Effector memory CD4-positive, alpha-beta T cell (primary cell): ENCODE measurements at places on chromosomes 7 and 10.

DNA sequence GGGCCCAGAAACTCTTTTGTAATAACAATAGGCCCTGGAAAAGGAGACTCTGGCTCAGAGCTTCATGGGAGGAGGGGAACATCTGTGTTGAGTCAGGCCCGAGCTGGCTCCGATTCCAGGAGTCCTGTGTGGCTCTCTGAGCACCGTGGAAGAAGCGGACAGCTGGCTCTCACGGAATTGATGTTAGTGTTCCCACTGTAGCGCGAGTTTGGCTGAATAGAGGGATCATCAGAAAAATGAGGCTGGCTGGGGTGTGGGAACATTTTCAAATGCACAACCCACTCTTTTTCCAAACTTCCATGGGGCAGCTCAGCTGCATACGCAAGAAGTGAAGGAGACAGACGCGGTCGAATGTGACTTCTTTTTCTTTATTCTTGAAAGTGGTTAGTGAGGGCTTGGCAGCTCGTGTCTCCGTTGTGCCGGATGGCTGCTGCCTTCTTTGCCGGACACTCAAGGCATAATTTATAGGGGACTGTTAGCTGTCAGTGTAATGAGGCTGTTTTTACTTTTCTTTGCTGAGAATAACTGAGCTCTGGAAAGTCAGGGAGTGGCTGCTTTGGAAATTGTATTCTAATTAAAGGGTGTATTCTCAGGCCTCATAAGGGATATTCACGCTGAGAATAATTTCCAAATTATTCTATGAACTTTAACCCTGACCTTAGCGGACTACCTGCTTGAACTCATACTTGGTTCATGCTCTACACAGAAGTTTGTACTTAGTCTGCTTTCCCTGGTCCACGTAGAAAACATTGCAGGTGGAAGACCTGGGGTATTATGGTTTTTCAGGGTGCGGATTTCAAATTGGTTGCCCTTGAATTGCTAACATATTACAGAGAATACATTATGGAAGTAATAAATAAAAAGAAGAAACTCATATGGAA, 23.1 kb downstream of the MDFIC start:
- no peak for DNase-seq

GRCh38 chr10:48242171-48242904, 32.2 kb downstream of the FRMPD2 start:
- no peak for DNase-seq

DNA sequence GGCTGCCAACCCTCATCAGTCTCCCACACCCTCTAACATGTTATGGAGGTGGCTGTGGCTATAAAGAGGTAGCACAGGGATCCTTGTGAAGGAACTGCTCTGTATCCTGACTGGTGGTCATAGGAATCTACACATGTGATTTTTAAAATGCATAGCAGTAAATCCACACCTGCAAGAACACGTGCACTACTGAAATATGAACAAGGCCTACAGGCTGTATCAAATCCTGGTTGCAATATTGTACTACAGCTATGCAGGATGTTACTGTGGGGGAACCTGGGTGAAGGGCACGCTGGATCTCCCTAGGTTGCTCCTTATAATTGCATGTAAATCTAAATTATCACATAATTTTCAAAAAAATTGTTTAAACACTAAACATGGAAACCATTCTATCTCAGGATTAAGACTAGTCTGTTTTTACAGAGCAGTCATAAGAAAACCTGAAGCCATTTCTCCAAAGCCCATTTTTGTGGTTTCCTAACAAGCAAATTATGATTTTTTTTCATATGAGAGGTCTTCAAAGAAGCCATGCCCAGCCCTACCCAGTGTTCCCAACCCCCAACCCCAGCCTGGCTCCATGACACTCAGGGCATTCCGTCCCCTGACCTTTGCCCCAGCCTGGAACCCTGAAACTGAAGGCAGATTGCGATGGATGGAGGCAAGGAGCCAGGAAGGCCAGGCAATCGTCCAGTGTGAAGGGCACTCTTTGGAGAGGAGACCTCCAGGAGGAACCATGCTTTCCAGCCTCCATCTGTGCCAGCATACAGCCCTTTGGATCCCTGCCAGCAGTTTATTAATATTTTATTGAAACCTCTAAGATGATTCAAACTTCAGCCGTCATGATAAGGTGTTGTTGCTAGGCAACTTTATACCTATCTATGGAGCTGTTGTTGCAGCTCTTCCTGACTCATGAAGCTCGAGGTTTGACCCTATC, 161.0 kb downstream of the GRID1 start:
- no peak for DNase-seq

DNA sequence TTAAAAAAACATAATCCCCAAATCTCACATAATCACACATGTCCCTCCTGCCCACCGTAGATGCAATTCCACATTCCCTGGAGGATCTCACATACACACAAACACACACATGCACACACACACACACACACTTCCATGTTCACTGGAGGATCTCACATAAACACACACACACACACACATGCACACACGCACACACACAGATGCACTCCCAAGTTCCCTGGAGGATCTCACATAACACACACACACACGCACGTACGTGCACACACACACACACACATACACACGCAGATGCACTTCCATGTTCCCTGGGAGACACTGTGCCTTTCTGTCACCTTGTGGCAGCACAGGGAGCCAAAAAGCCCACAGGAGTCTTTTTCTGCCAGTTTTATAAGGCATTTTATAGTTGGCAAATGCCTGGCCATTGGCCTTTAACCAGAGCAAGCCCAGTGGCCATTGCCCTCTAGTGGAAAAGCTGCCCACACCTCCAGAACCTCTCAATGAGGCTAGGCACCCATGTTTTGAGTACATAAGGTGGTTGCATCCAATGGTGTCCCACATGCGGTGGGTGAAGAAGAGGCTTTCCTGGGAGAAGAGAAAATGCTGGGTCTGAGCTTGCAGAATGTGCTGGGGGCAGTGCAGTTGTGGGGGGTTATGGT, 115.4 kb upstream of the ACBD5 start:
- DNase-seq: no peak

DNA sequence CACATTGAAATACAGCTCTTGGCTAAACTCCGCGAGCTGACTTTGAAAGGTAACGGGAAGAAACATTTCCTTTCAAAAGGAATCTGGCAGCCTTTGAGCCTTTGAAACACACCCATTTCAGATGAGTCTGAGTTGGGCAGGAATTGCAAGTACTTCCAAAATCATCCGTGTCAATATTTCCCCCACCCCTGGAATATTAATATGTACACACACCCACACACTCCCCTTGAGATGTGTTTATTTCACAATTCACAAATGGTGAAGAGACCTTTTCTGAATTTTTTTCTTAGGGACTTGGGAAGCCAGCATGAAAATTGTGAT, 438.7 kb upstream of the NRP1 start:
- no peak for DNase-seq

GRCh38 chr10:76618171-76618570, 1019.4 kb downstream of the KCNMA1 start:
- no peak for DNase-seq

- no peak for DNase-seq
Observed at GRCh38 chr10:88159127-88159829, 295.9 kb downstream of the PTEN start.

DNA sequence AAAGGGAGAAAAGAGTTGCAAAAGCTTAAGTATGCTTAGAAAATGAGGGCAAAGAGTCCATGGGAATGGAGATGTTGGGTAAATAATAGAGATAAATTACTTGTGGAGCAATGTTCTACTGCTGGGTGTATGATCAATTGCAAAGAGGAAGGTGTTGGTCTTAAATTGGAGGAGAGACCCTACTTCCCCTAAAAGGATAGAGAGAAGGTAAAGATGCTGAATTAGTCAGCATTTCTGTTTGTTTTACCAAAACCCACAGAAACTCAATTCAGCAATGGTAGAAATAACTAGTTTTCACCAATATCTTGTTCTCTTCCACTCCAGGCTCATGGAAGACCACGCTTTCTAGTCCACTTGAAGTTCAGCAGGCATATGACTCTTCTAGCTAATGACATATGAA, 32.1 kb downstream of the ASB4 start:
- DNase-seq: no peak

DNA sequence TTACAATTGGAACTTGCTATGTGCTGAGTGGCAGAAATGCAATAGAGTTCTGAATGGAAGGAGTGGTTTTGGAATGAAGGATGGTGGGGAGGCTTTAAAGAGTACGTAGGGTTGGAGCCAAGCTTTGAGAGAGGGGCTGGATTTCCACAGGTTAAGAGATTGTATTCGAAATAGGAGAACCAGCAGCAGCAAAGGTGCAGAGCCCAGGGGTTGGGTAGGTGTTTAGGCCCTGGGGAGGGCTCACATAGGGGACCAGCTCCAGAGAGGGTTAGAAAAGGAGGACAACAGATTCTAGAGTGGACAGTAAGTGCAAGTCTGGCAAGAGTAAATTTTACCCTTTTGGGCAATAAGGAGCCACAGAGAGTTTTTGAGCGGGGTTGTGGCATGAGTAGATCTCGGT, 297.2 kb downstream of the RPS24 start:
- DNase-seq: no peak

DNA sequence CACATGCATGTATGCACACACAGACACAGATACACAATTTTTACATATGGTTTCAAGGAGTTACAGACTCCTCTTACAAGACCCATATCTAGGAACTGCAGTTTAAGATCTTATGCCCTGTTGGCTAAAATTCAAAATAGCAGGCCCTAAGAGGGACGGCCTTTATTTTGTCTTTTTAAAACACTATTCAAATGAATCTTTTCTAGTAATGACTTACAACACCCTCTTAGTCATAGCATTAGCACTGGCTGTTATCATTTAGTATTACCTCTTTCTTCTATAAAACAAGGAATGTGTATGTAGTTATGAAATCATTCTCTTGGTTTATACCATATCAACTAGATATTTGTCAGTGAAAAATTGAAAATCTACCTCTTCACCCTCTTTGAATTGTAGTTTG, 15.3 kb downstream of the PAPSS2 start:
- DNase-seq: no peak

- DNase-seq: no peak
Observed at GRCh38 chr10:98172073-98172472, 37.6 kb downstream of the R3HCC1L start.

GRCh38 chr7:74399006-74399405, 54.7 kb upstream of the GTF2IRD1 start:
- no peak for DNase-seq

GRCh38 chr7:16708980-16709379, 44.6 kb upstream of the TSPAN13 start:
- no peak for DNase-seq

DNA sequence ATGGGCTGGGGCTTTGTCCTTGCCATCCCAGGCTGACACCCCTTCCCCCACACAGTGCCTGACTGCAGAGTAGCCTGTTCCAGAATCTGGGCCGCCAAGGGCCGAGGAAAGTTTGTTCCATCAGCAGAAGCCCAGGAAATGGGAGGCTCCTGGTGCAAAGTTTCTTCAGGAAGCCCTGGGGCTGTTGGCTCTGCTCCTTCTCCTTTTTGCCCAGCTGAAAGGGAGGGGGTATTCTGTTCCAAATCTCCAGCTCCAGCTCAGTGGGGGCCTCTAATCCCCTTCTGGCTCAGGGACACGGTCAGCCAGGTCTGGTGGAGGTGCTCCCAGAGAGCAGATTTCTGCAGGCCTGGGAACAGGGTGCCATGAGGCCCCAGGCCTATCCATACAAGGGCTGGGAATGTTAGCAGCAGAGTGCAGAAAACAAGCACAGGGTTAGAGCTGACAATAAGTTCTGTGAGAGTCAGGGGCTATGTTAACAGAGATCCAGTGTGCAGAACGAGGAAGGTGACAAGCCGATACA, 399.5 kb downstream of the RPS24 start:
- DNase-seq: no peak

DNA sequence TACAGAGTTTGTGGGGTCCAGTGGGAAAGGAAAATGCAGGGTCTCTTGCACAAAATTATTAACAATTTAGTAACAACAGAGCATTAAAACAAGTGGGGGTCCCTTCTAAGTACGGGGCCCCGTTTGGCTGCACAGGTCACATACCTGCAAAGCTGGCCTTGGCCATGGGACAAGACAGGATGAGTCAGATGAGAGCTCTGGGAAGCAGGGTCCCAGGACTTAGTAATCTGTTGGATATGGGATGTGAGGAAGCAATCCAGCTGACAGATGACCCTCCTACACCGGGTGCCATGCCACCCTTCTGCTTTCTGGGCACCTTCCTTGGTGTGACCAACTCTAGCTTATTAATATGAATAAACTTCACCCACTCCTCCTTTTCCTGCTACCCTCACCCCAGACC, 3.2 kb upstream of the DUSP5 start:
- no peak for DNase-seq

DNA sequence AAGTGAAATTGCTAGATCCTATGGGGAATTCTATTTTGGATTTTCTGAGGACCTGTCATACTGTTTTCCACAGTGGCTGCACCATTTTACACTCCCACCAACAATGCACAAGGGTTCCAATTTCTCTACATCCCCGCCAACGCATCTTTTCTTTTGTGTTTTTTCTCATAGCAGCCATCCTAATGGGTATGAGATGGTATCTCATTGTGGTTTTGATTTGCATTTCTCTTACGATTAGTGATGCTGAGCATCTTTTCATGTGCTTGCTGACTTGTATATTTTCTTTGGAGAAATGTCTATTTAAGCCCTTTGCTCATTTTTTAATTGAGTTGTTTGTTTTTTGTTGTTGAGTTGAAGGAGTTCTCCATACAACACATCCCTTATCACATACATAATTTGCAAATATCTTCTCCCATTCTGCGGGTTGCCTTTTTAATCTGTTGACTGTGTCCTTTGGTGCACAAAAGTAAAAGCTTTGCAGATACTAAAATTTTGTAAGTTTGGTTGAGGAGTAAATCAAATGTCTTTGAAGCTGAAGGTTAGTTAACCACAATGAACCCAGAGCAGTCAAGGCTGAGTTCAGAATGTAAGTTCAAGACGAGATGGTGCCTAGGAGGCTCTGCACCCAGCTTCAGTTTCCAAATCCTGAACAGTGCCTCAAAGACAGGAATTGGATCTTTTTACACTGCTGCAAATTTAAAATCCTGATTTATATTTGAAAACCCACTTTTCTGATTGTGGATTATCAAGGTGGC, 195.4 kb downstream of the COBL start:
- no peak for DNase-seq

GRCh38 chr7:120665068-120665467, 192.9 kb downstream of the TSPAN12 start:
- no peak for DNase-seq

- DNase-seq: no peak
Observed at GRCh38 chr7:43314379-43315158, 202.1 kb downstream of the HECW1 start.

DNA sequence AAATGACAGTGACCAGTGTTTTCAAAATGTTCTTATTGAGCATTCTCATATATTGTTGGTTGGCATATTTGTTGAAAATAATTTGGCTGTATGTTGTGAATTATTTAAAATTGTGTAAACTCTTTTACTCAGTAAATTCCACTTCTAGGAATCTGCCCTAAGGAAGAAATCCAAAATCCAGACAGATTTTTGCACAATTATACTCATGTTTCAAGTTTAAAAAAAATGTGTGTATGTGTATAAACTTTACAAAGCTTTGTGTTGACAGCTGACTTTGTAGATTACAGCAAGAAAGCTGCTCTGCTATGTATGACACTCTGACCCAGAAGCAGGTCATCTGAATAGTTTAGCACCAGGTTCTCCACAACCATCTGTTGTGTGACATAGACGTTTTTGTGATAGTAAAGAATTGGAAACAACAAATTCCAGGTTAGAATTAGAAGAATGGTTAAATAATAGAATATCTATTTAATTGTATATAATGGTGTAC, 21.6 kb downstream of the KIFBP start:
- DNase-seq: no peak

- DNase-seq: no peak
Observed at GRCh38 chr7:7183838-7184463, 1.6 kb downstream of the C1GALT1 start.
